Kidney (tissue), 22 donors: ENCODE measurements at places on chromosomes 12 and 14. TPM values are rescaled to one million over a fixed set of nuclear protein-coding genes. Genes with fewer than 3 reads are reported as not detected.

Gene TAS2R8
- total RNA-seq, result not detected

DNA sequence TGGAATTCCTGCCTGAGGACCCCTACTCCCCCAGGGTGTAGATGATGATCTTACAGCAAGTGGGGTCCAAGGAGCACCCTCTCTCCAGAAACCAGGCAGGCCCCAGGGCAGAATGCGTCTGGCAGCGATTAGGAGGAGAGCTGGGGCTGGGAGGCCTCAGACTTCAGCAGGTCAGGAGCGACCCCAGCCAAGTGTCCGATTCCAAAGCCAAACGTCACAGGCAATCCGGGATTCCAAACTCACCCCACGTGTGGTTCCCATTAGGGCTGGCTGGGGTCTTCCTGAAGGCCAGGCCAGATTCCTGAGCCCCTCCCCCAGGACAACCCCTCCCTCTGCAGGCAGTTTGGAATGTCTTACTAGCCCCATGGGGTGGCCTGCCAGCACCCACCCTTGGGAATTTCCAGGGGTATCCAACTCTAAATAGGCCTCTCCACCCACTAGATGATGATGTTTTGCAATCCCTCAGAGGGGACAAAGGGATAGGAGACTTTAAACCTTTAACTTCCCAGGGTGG lies 17.3 kb upstream of the FIGNL2 start:
- DNase-seq, result peak; percentile 64
- no peak overlapping the region for H3K4me3 ChIP-seq
- H3K27me3 ChIP-seq, result no peaks in the 10 kb centered on the region
- H3K27ac ChIP-seq, result no peak overlapping the region

DNA sequence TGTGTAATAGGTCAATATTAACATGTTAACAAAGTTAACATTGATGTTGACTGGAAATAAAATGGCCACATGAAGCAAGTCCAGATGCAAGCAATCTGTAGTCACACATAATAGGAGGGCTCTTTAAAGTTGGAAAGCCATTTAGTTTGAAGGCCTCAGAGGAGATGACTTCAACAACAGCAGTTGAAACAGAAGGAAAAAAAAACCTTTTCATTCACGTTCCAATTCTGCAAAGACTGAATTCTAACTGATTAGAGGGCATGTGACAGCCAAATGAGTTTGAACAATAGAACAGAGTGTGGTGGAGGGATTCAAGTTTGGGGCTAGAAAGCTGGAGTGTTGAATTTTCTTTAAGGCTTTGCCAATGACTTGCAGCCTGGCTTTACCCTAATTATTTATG lies 41.5 kb upstream of the DAAM1 start:
- H3K27ac ChIP-seq, result no peak overlapping the region
- no peaks in the 10 kb centered on the region for H3K36me3 ChIP-seq
- DNase-seq, result no peak
- no peaks in the 10 kb centered on the region for H3K4me1 ChIP-seq
- no peak overlapping the region for H3K4me3 ChIP-seq

GRCh38 chr12:117023998-117024960 lies 74.9 kb downstream of the TESC start:
- no peaks in the 10 kb centered on the region for H3K27me3 ChIP-seq
- no peak for DNase-seq
- H3K4me3 ChIP-seq, result no peak overlapping the region
- H3K4me1 ChIP-seq, result no peaks in the 10 kb centered on the region

DNA sequence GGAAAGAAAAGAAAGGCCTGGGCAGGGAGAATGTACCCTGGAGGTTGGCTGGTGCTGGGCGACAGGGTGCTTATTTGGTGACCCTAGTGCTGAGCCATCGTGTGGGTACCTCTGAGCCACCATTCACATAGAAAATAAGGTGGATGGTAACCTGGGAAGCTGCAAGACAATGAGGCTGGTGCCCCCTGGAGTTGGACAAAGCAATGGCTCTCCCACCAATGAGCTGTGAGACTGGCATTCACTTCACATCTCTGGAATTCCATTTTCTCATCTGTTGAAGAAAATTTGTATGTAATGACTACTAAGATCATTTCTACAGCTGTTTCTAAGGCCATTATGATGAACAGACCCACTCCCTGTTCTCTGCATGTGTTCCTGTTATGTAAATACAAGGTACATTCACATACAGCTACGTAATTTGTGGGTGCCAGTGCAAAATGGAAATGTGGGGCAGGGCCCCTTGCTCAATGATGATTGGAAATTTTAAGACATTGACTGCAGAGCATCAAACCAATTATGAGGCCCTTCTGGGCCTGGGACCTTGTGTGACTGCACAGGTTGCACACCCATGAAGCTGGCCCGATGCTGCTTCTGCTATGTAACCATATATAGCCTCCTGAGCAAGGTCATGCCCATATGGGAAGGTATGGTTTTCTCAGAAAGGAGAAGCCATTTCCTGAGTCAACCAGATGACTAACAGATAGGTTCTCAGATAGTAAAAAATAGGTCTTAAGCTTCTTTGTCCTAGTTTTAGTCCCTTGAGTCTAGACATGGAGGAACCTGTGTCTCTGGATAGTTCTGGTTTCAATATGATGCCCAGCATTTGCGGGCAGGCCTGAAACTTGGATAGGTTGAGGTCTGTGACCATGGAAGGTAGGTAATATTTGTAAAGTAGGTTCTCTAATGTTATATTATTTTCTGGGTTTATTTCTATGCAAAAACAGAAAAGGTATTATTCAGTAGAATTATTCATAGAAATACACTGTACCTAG lies 63.4 kb upstream of the IGF1 start:
- DNase-seq, result no peak
- no peak overlapping the region for H3K4me3 ChIP-seq
- H3K27ac ChIP-seq, result no peak overlapping the region
- no peaks in the 10 kb centered on the region for H3K4me1 ChIP-seq
- no peaks in the 10 kb centered on the region for H3K27me3 ChIP-seq

DNA sequence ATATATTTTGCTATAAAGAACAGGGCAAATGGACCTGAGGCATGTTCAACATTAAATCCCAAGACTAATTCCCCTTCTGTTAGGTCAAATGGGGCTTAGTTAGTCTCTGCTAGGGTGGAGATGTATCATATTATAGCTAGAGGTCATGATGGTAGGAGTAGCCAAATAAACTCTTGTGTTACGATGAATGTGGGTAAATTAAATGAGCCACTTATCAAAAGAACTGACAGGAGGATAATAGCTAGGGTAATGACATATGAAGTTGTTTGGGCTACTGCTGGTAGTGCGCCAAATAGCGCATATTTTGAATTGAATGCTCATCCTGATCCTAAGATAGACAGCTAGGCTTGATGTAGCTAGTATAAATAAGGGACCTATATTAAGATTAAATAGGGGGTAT lies 445.0 kb downstream of the GXYLT1 start:
- no peaks in the 10 kb centered on the region for H3K4me1 ChIP-seq
- no peak overlapping the region for H3K27ac ChIP-seq
- H3K27me3 ChIP-seq, result no peaks in the 10 kb centered on the region
- H3K36me3 ChIP-seq, result no peaks in the 10 kb centered on the region
- DNase-seq, result no peak
